Fibroblast of the aortic adventitia (primary cell): ENCODE measurements at places on chromosomes 1 and 21. TPM values are rescaled to one million over a fixed set of nuclear protein-coding genes. Genes with fewer than 3 reads are reported as not detected.

The KIRREL1 gene
- total RNA-seq, result 96.8 and 96.9 TPM in 2 replicates

- no peak for DNase-seq
Observed at GRCh38 chr21:43752758-43753438, 23.2 kb downstream of the CSTB start.

GRCh38 chr1:240597153-240597745 is 14.7 kb downstream of the GREM2 start:
- DNase-seq, result peak; percentile 41

The TFF3 gene
- not detected in 2 replicates for total RNA-seq

DNA sequence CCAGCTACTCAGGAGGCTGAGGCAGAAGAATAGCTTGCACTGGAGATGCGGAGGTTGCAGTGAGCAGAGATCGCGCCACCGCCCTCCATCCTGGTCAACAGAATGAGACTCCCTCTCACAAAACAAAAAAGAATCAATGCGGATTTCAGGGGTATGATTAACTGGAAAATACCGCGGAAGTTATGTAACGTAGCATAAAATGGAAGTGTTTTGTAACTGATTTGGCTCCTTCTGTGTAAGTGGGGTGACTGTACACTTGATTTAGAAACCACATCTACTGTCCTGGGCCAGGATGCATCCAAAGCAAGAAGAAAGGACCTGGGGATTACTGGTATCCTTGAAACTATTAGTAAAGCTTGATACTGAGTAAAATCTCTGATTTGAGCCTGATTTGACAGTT is 3.1 kb upstream of the VAMP4 start:
- DNase-seq, result no peak
